ENCODE measurements at places on chromosomes 16 and 17.

DNA sequence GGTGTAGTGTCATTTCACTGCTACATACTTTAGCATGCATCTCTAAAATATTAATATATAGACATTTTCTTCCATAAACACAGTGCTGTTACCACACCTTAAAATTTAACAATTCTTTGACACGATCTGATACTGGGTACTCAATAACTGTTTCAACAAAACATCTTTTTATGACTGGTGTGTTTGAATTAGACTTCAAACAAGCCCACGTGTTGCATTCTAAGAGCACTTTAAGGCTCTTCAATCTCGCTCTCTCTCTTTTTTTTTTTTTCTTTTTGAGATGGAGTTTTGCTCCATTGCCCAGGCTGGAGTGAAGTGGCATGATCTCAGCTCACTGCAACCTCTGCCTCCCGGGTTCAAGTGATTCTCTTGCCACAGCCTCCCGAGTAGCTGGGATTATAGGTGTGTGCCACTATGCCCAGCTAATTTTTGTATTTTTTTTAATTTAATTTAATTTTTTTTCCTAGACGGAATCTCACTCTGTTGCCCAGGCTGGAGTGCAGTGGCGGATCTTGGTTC lies 15.8 kb upstream of the SLC46A1 start:
- peak; percentile 16 for DNase-seq

- no peak for DNase-seq
Measured at GRCh38 chr16:62038225-62038624, 2.0 kb upstream of the CDH8 start.

- no peak for DNase-seq
Measured at GRCh38 chr16:4336701-4337539, 14.2 kb downstream of the PAM16 start.

DNA sequence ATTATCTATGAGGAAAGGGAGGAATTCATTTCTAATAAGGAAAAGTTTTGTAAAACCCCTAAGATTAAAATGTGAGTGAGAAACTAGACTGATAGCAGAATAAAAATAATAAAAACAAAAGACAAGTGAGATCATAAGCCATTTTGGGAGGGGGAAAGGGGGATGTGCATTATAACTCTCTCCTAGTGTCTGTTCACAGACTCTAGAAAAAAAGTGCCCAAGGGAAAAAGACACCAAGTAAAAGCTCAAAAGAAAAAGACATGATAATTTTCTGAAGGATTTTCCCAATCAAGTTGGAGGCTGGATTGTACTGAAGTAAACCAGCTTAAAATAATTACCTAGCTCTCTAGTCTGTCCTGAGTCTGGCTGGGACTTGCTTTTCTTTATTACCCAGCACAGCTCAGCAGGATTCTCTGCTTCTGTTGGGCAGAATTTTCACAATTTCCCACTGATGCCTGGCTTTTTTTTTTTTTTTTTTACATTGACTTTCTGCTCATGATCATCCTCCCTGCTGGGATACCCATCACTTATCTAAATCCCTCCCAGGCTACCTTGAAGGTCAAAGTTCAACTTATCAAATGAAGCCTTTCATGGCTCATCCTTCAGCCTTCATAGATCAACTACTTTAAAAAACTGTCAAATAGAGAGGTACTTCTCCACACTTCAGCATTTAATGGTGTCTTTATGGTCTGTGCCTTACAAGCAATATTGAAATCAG lies 124.2 kb upstream of the KCNJ16 start:
- DNase-seq = no peak

DNA sequence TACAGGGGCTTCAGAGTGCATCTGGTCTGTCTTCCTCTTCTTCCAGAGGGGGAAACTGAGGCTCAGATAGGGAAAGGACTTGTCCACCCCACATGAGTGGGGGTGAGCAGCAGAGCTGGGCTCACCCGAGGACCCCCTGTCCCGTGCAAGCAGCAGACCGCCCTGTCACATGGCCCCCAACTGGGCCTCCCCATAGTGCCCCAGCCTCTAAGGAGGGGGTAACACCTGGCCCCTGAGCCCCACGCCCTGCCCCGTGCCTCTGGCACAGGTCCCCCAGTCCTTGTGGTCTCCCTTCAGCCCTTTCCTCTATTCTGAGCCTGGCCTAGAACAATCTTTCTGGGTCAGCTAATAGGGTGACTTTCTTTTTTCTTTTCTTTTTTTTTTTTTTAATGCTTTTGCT lies 6.5 kb upstream of the NECAB2 start:
- DNase-seq = no peak

DNA sequence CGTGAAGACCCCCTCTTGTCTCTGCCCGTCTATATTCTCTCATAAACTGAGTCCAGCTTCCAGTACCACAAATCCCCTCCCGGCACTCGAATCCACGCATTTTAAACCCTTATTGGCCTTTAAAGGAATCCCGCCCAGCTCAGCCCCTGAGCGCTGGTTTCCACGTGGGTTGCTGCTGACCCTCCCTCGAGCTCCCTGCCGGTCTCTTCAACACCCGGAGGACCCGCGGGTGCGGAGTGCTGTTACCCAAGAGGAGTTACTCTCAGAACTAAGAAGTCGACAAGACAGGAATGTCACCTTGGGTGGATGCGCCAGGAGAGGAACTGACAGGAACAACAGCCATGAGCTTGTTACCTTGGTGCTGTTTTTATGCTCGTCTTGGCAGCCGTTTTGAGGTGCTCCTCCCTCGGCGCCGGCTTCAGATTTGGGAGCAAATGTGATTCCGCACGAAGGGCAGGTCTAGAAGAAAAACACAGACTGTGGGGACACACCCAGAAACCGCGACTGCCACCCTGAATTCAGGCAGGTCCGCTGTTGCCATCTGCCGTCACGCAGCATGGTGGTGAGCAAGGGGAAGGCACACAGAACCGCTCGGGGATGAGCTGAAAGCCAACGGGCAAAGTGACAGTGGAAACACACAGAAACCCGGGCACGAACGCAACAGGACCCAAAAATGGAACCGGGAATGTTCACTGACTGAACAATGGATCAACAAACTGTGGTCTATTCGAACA lies 112.7 kb upstream of the CREBBP start:
- no peak for DNase-seq

DNA sequence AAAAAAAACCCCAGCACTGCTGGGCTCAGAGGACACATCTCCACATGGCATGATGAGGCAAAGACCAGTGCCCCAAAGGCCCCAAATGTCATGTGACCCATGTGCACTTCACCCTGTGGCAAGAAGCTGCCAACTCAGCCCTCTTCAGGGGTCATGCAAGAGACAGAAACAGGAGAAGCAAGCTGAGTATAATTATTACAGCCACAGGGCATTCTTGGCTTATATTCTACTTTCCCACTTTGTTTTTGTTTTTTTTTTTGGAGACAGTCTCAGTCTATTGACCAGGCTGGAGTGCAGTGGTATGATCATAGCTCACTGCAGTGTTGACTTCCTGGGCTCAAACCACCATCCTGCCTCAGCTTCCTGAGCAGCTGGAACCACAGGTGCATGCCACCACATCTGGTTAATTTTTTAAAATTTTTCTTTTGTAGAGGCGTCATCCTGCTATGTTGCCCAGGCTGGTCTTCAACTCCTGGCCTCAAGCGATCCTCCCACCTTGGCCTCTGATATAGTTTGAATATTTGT lies 32.7 kb upstream of the LITAF start:
- no peak for DNase-seq

DNA sequence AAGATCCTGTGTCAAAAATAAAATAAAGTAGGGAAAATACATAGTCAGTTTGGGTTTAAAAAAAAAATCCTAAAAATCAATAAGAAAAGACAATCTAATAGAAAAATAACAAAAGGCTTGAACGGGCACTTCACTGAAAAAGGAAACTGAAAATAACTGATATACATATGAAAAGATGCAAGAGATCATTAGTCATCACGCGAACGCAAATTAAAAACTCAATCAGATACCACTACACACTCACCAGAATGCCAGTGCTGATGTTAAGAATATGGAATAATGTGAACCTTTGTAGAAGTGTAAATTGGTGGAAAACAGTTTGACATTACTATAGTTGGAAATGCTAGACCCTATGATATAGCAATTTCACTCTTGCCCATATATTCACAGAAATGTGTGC lies 14.6 kb downstream of the GNGT2 start:
- DNase-seq = no peak

- no peak for DNase-seq
Measured at GRCh38 chr17:79048826-79049755, 25.1 kb downstream of the C1QTNF1 start.

GRCh38 chr17:58340405-58340876 lies 11.6 kb downstream of the SUPT4H1 start:
- DNase-seq = no peak

- peak; percentile 92 for DNase-seq
Measured at GRCh38 chr17:32627239-32627996, 140.6 kb downstream of the CDK5R1 start.

GRCh38 chr17:45227101-45227925 lies 5.6 kb downstream of the FMNL1 start:
- DNase-seq = no peak

- no peak for DNase-seq
Measured at GRCh38 chr16:2296661-2297505, 29.0 kb upstream of the RNPS1 start.

DNA sequence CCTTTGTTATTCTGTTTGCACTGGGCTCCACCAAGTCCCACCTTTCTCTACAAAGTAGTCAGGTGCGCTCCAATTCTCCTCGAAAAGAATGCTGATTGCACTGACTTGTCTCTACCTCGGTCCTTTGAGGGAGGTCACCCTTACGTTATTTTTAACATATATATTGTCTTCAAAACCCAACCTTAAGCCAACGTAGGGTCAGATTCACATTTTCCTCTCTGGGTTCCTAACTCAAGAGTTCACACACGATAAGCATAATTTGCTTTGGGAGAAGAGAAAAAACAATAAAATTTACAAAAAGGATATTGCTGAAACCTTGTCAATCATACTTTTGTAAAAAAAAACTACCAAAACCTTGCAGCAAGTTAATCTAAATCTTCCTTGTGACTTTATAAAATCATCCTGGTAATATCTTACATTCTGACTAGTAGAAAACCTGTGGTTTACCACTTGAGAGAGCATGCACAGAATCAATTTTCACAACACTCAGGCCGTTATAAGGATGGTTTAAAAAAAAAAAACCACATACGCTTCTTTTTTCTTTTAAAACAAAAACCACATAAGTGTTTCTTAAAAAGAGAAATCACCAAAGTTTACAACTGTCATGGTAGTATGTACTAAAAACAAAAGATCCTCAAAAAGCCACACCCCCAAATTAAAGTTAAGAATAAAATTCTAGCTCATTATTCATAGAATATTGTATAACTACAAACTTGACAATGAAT lies 72.2 kb upstream of the TRAP1 start:
- no peak for DNase-seq

GRCh38 chr17:32517982-32518381 lies 31.2 kb downstream of the CDK5R1 start:
- no peak for DNase-seq

DNA sequence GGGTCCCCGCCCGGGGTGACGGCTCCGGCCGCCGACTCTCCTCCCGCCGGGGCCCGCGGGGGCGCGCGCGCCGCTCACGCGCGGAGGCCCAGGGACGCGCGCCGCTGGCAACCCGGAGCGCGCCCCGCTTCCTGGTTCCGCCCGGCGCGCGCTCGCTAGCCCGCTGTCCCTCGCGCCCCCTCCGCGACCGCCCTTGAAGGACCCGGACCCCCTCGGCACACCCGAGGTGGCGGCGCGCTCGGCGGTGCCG lies at the start of gene STAT5B:
STAT5B (minus strand) TSS at position 33 of the 250 bp plus-strand sequence. CDS start 44,264 bp downstream, outside the sequence.
- peak; percentile 47 for DNase-seq

- no peak for DNase-seq
Measured at GRCh38 chr17:8898126-8898525, 30.7 kb upstream of the PIK3R6 start.

DNA sequence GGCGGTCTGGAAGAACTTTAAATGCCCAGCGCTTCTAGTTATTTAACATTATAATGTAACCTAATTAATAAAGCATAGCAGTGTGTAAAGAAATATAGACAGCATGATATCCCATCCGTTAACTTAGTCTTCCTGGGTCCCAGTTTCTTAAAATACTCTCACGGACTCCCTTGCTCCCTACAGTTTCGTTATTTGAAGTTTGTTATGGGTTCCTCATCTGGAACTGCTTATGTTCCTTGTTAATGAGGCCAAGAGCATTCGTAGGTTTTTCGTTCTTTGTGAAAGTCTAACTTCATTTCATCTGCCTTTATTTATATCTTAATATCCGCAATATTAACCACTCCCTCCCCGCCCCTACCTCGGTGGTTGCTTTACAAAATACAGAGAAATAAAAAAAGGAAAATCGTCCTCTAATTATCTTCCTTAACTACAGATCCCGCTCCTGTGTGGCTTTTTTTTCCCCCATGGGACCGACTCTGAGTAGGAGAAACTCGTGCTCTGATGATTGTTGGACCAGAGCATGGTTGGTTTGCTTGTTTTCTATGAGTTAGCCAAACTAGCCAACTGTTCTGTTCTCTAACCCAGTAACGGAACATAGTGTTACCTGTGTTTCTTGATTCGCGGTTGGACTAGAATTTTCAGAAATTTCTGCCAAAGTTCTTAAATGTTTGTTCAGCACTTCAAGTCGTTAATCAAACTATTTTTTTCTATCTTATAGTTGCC lies 863 bp downstream of the ADPRM start:
- DNase-seq = no peak

DNA sequence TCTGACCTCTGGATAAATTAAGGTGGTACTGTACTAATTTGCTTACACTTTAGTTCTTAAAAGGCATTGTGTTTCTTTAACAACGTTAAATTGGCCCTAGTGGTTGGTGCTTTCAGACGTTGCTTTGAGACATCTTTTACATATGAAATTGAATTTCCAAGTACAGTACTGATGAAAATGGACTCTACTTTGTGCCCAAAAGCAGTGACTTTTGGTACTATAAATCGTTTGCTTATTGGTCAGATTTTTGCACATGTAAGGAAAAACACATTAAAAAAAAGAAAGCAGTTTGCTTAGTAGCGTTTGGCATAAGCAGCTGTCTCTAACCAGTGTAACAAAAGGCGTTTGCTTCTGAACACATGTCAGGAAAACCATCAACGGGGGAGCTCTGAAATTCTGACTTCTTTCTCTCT lies 139.6 kb downstream of the CDK5R1 start:
- DNase-seq = peak; percentile 45

- DNase-seq = peak; percentile 75
Measured at GRCh38 chr16:71883849-71884638, at the start of gene ZNF821. ZNF821 (minus strand) TSS chr16:71884182; CDS start chr16:71879946, 4,236 bp downstream.

Data from NCI-H1105 (cell line).